ENCODE measurements at places on chromosomes 16 and 17. TPM values are rescaled to one million over a fixed set of nuclear protein-coding genes. Genes with fewer than 3 reads are reported as not detected.

GRCh38 chr17:68734187-68734900 is 133.2 kb upstream of the FAM20A start:
- no peak for DNase-seq

- no peak for DNase-seq
These were observed 17.4 kb upstream of the CMIP start for GRCh38 chr16:81427219-81427618.

- peak; percentile 56 for DNase-seq
These were observed 874 bp downstream of the WWP2 start for GRCh38 chr16:69762814-69763598.

- no peak for DNase-seq
These were observed 24.7 kb downstream of the CALB2 start for GRCh38 chr16:71383054-71383773.

- DNase-seq, result no peak
These were observed 19.6 kb upstream of the B4GALNT2 start for GRCh38 chr17:49112936-49113335.

DNA sequence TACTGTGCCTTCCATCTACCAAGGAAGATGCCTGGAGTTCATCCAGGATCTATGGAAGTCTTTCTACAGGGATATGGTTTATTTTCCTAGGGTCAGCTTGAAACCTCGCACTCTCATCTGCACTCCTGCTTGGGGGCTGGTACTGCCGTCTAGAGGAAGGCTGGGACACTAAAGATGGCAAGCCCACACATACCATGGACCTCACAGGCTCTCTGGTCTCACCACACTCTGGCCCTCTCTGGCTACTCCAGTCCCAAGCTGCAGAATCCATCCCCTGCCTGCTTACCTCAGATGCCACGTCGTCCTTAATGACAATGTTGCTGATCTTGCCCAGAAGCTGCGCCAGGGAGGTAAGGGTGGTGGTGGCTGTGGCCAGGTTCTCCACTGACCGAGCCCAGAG is 2.1 kb upstream of the UNC119 start:
- peak; percentile 34 for DNase-seq

DNA sequence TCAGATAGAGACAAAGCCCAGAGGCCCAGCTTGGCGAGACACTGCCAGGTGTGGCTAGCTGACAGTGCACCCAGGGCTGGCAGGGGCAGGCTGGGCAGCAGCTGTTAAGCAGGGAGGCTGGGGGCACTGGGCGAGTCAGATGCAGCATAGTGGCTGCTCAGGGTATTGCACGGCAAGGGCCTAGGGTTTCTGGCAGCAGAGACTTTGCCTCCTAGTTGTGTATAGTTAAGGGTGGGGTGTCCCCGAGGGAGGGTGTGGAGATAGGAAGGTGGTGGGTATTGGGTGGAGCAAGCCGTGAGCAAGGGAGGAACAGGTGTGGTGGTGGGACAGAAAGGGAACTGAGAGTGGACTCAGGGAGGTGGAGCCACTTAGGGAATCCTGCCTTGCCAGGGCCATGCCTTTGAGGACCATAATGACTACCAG is 66.0 kb downstream of the SMPD3 start:
- no peak for DNase-seq

GRCh38 chr17:79800325-79801155 is 3.7 kb upstream of the CBX8 start:
- DNase-seq, result no peak

DNA sequence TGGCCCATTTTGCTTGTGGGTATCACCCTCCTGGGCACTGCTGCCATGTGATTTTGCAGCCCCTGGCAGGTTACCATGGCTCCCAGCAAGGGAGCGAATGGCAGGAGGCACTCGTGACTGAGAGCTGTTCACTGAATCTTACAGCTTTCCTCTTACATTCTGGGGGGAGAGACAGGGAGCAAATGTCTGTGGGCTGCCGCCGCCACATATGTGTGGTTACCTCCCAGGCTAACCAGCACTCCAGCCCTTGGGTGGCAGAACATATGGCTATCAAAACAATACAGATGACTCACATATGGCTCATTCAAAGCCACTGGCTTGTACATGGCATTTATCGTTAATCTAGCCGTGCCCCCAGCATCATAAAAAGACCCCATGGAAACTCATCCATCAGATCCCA is 19.8 kb downstream of the GTF3C1 start:
- no peak for DNase-seq

GRCh38 chr16:67716097-67716496 is 3.0 kb downstream of the GFOD2 start:
- no peak for DNase-seq

DNA sequence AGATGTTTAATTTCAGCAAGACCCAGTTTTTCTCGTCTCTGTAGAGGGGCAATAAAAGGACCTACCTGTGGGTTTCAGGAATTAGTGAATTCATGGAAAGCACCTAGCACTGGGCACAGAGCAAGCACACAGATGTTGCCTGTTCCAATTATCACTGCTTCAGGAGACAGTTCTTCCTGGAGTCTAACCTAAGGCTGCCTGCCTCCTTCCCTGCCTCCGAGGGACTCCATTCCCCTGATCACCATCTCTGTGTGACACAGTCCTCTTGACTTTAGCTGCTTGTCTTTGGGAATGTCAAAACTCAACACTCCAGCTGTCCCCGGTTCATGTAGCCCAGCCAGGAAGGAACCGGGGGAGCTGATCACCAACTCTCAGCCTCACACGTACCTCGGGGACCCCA is 474.9 kb downstream of the SLC39A11 start:
- no peak for DNase-seq

DNA sequence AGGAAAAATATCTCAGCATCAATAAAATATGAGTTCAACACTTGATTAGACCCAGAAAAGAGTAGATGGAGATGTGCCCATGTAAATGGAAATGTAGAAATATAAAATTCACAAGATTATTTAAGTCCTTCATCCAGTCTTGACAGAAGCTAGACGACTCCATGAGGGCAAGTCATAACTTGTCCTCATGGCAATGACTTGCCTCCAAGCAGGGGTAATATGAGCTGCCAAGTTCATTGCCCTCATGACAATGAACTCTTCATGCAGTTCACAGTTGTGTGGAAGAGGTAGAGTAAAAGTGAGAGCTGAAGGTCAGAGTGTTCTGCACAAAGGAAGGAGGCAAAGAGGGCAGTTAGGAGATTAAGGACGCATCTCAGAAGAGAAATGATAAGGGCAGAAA is 22.3 kb downstream of the CDH11 start:
- no peak for DNase-seq

GRCh38 chr17:44543213-44543904 is 13.9 kb upstream of the FZD2 start:
- no peak for DNase-seq

- DNase-seq, result no peak
These were observed 5.4 kb downstream of the C17orf58 start for GRCh38 chr17:67990909-67991308.

DNA sequence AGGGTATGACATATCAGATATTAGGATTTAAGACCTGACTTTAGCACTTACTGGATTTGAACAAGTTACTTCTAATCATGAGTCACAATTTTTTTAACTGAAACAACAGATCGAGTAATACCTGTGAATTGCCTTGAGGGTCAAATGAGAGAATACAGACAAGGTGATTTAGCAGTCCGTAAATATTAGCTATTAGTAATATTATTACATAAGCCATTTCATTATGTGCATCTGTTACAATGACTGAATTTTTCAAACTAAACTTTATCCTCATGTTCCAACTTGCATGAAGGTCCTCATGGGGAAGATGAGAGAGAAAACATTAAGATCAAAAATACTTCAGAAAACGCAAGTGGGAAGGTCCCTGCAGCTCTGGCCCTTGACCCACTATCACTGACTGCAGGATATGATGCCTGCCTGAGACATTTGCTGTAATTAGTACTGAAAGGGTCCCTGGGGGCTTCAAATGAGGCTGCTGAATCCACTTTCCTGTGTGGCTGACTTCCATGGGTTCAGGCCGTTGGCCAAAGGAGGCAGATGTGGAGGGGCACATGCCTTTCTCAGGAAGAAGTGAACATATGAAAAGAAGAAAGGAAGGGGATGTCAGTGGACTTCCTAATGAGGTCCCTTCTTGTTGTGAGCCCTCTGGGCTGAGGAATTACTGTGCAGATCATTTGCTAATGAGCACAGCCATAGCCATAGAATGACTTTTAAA is 441.7 kb downstream of the CDH11 start:
- DNase-seq, result no peak

GRCh38 chr17:7882068-7882467 is 6.5 kb upstream of the CHD3 start:
- DNase-seq, result no peak

GRCh38 chr16:5479926-5480325 is 382.3 kb upstream of the EEF2KMT start:
- no peak for DNase-seq

- no peak for DNase-seq
These were observed 32.5 kb downstream of the TEKT5 start for GRCh38 chr16:10662212-10662611.

DNA sequence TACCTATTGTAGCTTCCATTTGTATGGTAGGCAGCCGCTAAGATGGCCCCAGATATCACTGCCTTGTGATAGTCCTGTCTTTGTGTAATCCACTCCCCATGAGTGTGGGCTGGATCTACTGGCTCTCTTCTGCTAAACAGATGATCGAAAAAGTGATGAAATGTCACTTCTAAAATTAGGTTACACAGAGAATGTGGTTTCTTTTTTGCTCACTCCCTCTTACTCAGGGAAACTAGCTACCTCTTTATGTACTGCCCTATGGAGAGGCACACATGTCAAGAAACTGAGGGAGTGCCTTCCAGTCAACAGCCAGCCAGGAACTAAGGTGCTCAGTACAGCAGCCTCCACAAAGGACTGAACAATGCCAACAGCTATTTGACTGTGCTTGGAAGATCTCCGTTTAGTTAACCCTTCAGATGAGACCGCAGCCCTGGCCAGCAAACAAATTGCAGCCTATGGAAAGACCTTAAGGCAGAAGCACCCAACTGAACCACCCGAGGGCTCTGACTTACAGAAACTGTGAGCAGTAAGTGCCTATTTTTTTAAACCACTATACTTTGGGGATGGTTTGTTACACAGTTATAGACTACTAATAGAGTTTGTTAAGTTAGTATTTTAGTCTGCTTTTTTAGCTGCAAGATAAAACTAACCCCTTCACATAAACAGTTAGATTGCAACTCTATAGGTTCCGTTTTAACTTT is 113.2 kb upstream of the MAF start:
- no peak for DNase-seq

- DNase-seq, result peak; percentile 72
These were observed 2.4 kb upstream of the ALOXE3 start for GRCh38 chr17:8120520-8121406.

DNA sequence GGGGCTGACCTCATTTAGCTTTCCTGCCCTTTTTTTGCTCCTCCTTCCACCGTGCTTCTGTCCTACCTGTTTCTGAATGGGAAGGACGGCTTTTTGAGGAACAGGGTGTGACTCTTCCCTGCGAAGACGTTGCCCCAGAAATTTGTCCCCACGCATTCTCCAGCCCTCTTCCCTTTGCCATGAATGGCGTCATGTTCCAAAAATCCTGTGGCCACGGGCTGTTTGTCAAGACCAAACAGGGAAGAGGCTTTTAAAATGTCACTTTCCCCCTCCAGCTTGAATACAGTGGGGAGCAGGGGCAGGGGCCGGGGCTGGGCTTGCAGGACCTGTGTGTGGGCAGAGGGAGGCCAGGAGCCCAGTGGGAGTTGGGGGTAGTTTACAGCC is 13.9 kb downstream of the MPRIP start:
- no peak for DNase-seq

GRCh38 chr17:38600906-38601305 is 4.8 kb downstream of the SRCIN1 start:
- no peak for DNase-seq

GRCh38 chr16:1108299-1109252 is 12.5 kb upstream of the C1QTNF8 start:
- no peak for DNase-seq

GRCh38 chr17:5715478-5715877 is 131.2 kb upstream of the NLRP1 start:
- DNase-seq, result no peak

GRCh38 chr17:33674685-33675084 is 381.6 kb upstream of the ASIC2 start:
- DNase-seq, result peak; percentile 67

DNA sequence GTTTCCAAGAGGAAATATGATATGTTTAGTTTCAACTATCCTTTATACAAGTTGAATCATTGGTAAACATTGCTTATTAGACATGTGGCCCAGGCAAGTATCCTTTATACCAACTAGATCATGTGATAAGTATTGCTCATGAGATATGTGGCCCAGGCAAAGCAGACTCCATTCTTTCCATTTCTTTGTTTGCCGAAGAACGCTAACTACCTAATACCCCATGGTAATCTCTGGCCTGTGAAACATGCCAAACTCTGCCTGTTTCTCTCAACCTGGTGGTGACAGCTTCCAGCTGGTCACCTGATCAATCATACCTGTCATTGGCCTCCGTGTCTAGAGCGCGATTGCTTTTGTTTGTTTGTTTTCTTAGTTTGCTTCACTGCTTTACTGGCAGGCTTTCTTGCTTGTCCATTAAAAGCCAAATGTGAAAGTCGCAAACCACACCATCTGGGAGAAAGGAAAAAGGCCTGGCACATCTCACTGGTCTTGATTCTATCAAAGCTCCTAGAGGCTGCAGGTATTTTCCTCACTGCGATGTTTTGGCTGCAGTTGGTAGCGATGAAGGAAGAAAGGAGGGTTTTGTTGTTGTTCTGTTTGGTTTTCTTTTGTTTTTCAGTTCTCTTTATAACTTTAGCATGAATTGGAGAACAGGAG is 686.2 kb downstream of the KCNJ2 start:
- DNase-seq, result no peak

DNA sequence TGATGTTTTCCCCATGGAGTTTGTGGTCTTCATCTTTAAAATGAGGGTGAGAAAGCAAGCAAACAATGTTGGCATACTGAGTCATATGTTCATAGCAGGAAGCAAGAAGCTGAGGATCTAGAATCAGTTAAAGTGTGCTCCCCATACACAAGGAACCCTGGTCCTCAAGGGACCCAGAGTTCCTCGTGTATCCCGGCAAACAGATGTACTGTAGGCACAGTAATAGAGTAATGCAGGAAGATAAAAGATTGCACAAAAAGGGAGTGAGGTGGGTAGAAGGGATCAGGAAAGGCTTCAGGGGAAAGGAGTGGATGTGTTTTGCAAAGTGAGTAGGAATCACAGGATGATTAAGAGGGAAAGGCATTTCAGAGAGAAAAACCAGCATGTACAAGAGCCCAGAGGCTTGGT is 412.3 kb upstream of the CDH11 start:
- DNase-seq, result no peak

- DNase-seq, result no peak
These were observed 255.4 kb upstream of the CACNG5 start for GRCh38 chr17:66579556-66579955.

Gene SYCE1L
- 28.6 TPM for total RNA-seq

Gene ZNF821
- 7.3 TPM for total RNA-seq

Gene TMEM238L
- total RNA-seq, result not detected

Gene SHBG
- total RNA-seq, result not detected

Gene KRTAP4-4
- not detected for total RNA-seq

Gene LPO
- total RNA-seq, result not detected

Gene SHPK
- total RNA-seq, result 17.8 TPM

Gene SGCA
- not detected for total RNA-seq

Gene FA2H
- total RNA-seq, result not detected

Gene ITGAL
- not detected for total RNA-seq

All from endothelial cell of umbilical vein (primary cell).